Mammary epithelial cell (primary cell): ENCODE measurements at places on chromosomes 2 and 18. TPM values are rescaled to one million over a fixed set of nuclear protein-coding genes. Genes with fewer than 3 reads are reported as not detected.

The HRH4 gene
- total RNA-seq: not detected in 2 replicates

The ANKRD30B gene
- total RNA-seq: not detected

The SP9 gene
- total RNA-seq: under 0.01 TPM

The DSEL gene
- total RNA-seq: 6.0 TPM

The RIT2 gene
- not detected in 2 replicates for total RNA-seq

The C1QL2 gene
- total RNA-seq: not detected in 2 replicates

The LBX2 gene
- total RNA-seq: not detected in 2 replicates

- DNase-seq: peak; percentile 89
Observed at GRCh38 chr2:100757621-100758394, 62.1 kb upstream of the NPAS2 start.

- no peak for DNase-seq
Observed at GRCh38 chr2:20469595-20469994, 22.7 kb downstream of the RHOB start.

GRCh38 chr18:58501066-58501896 lies 127.6 kb downstream of the ALPK2 start:
- DNase-seq: no peak

GRCh38 chr18:35284841-35285240 lies 5.2 kb downstream of the ZSCAN30 start:
- DNase-seq: no peak

- no peak for DNase-seq
Observed at GRCh38 chr18:79355433-79356335, 40.0 kb upstream of the NFATC1 start.

GRCh38 chr2:1045109-1045508 lies 94.5 kb downstream of the SNTG2 start:
- DNase-seq: no peak

- DNase-seq: no peak
Observed at GRCh38 chr2:1162768-1163584, 212.3 kb downstream of the SNTG2 start.

- no peak for DNase-seq
Observed at GRCh38 chr2:23545396-23545795, 160.4 kb downstream of the KLHL29 start.

DNA sequence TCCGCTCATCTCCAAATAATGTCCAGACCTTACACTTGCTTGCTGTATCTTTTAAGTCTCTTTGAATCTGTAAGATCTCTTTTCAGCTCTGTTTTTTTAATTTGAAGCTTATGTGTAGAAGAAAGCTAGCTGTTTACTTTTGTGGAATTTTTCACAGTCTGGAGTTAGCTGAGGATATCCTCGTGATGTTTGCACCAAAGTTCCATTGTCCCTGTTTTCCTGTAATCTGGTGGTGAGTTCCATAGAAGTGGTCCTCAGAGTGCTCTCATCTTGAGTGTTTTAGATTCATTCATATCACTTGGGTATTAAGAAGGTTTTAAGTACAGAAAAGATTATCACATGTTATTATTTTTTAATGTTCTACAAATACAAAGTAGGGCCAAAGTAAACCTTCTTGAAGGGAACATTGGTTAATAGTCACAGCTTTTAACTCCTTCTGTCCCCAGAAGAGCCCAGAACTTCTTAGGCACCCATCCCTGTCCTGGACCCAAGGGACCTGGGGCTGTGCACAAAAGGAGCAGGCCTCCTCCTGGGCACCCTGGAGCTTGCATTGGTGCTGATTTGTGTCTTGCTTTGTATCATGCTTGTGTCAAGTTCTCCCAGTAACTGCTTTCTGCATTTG lies 15.0 kb downstream of the MLPH start:
- no peak for DNase-seq

- peak; percentile 9 for DNase-seq
Observed at GRCh38 chr2:165902934-165903333, 50.6 kb downstream of the TTC21B start.
